ENCODE measurements at places on chromosomes 1 and 21.

DNA sequence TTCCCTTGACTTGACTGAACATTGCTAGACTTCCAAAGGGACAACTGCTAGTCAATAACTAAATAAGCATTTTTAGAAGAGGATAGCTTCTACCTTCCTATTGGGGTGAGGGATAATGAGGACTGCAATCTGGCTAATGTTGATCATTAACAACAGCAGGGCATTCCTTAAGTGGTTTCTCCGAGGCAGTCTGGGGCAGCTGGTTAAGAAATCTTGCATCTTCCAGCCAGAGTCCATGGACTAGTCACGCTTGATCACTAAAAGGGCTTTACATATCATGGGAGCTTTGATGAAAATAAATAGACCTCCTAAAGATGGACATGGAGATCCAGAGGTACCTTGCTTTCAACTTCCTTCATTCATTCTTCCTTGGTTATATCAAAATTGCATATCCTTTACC is 329.4 kb upstream of the ESRRG start:
- DNase-seq, result no peak

DNA sequence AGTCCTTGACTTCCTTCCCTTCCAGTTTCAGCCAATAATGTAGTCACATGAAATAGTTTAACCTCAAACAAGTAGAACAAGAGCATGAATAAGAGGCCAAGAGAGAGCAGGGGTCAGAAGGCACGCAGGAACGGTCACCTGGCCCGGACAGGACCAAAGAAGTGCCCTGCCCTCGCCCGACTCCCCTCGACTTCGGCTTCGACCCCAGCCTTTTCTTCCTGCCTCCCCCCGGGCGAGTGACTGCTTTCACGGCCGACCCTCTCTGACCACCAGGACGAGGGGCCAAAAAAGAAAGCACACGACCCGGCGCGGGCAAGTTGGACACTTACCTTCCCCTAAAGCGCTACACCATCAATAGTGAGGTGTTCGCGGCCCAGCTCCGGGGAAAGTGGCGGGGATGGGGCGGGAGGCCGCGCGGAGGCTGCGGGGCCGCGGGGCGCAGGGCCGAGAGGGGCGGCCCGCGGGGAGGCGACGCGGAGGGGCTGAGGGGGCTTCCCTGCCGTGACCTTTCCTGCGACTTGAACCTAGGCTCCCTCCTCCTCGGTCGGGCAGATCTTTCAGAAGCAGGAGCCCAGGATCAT is 519 bp downstream of the RERE start:
- DNase-seq, result peak; percentile 48

DNA sequence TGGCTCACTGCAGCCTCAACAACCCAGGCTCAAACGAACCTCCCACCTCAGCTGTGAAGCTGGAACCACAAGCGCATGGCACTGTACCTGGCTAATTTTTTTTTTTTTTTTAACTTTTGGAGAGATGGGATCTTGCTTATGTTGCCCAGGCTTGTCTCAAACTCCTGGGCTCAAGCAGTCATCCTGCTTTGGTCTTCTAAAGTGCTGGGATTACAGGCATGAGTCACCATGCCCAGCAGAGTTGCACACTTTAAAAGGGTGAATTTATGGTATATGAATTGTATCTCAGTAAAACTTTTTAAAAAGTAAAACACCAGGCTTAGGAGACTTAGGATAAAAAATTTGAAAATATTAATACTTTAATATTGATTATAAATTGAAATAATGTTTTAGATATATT is 99.1 kb downstream of the CLEC20A start:
- no peak for DNase-seq

DNA sequence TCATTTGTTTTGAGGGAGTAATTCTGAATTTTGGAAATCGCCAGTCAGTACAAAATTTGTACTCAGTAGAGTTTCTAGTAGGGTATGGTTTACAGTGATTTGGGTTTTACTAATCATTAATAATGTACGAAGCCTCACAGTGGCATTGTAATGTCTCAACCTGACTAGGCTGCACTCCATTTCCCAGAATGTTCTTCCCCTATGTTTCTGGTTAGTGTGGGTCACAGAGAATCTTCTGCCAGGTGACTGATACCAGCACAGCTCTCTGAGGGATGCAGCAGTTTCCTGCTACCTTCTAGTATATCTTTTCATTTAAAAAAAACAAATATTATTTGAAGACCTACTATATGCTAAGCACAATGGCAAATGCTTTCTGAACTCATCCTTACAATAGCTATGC is 112.9 kb downstream of the PTPN14 start:
- DNase-seq, result no peak

DNA sequence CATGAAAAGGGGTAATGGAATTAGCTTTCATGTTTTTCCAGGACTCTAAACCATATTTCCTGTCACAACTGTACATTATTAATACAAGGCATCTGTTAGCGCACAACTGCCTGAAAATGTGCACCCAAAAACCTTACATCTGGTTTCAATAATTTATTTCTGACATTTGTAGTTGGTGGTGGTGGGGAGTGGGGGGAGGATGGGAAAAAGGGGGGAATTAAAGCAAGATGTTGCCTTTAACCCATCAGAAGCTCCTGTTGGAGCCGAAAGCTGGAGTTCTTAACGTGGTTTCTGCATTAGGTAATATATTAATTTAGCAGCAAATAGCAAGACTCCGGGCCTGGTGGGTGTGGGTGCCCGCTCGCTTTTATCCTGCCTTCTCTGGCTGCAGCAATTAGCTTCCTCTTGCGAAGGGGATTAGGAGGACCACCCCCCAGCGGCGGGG is 36.9 kb upstream of the HHAT start:
- peak; percentile 69 for DNase-seq

DNA sequence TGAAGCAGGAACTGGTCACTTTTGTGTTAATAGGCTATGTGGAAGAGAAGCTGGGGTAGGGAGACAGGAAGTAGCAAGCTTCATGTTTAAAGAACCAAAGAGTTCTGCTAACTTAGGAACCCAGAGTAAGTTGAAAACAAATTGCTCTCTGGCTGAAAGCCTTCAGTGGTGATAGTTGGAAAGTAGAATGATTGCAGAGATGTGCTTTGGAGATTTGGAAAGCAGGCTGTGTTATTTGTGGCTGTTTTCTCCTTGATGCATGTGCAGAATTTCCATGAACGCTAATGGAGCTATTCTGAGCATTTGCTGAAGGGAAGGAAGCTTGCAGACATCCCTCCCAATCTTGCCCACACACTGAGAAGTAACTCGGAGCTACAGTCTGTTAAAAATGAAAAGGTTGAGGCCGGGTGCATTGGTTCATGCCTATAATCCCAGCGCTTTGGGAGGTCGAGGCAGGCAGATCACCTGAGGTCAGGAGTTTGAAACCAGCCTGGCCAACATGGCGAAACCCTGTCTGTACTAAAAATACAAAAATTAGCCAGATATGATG is 45.7 kb downstream of the TCEANC2 start:
- DNase-seq, result no peak

DNA sequence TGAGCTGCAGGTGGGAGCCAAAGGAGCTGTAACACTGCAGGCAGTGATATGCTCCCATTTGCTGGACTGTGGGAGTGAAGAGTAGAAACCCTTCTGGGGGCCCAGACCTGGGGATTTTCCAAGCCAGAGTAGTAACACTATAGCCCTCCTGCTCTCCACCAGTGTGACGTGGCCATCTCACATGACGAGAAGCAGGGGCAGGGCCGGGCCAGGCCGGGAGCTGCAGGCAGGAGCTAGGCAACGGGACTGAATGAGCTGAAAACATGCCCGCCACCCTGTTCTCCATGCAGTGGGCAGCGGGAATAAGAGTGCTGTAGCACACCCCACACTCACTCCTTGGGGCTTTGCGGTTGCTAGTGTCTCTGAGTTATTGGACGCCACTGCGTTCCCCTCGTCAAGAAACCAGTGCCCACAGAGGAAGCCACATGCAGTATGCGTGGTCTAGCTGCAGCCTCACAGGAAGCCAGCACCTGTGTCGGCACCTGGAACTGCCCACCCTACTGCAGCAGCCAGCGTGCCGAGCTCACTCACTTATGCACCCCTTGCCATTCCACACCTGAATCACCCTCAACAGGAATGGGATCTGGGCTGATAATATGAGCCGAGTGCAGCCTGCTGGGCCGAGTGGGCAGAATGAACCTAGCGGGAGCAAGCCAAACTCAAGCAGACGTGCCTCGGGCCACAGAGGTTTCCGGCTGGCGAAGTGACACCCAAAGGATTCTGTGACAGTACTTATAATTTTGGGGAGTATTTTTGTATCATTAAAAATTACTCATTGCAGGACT is 1389.6 kb downstream of the KCNT2 start:
- DNase-seq, result no peak

All from mesothelial cell of epicardium (in vitro differentiated cells).